ENCODE measurements at places on chromosomes 1 and 21.

DNA sequence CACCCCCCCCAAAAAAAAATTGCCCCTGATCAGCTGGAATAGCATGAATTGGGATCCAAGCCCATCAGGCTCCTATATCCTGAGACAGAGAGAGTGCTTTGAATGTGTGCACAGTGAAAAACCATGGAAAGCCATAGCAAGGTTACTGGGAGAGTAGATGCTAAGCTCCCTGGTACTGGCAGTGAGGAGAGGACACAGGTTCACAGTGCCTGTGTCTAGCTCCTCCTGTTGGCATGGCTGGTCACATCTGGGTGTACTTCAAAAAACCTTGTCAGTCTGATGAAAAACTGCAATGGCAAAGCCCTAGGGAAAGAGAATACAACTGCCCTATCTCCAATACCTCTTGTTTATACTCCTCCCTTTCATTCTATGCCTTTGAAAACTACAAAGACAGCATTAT, 12.9 kb downstream of the COPA start:
- DNase-seq: no peak

DNA sequence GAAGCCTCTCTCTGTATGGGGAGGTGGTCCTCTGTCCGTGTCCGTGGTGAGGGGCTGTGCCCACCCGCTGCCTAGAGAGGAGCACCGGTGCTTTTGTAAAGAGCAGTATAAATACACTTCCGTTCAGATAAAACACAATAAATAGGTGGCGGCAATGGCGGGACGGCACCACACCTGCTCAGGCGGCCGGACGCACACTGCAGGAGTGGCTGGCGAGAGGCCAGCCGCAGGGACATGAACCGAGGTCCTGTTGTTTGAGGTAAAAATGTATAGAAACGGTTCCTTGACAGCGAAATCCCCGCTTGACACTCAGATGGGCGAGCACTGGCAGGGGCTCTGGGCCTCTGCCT, 40.8 kb downstream of the KRTAP10-1 start:
- no peak for DNase-seq

GRCh38 chr1:174398246-174398645, 49.5 kb upstream of the GPR52 start:
- DNase-seq: no peak

- DNase-seq: no peak
Observed at GRCh38 chr1:37354876-37355650, 119.3 kb upstream of the ZC3H12A start.

- DNase-seq: no peak
Observed at GRCh38 chr1:113101588-113101987, 28.6 kb downstream of the LRIG2 start.

DNA sequence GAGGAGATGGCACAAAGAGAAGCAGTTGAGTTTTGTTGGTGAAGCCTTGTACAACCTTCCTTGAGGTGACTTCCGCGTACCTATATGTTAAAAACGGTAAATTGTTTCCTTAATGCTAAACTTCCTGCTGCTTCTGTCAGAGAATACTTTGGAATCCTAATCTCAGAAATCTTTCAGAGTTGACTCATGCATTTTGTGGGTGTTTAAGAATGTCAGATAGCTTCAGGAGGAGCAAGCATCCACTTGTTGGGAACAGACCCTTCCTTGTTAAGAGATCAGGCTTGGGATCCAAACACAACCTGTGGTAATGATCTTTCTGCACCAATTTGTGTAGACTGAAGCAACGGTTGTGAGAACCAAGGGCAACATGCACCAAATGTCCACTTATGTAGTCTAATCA, 29.5 kb downstream of the AK4 start:
- no peak for DNase-seq

- no peak for DNase-seq
Observed at GRCh38 chr1:234589064-234589800, 20.7 kb downstream of the IRF2BP2 start.

- no peak for DNase-seq
Observed at GRCh38 chr21:16367079-16367478, 637.3 kb downstream of the USP25 start.

GRCh38 chr1:63461661-63462230, 61.3 kb downstream of the ITGB3BP start:
- DNase-seq: no peak

DNA sequence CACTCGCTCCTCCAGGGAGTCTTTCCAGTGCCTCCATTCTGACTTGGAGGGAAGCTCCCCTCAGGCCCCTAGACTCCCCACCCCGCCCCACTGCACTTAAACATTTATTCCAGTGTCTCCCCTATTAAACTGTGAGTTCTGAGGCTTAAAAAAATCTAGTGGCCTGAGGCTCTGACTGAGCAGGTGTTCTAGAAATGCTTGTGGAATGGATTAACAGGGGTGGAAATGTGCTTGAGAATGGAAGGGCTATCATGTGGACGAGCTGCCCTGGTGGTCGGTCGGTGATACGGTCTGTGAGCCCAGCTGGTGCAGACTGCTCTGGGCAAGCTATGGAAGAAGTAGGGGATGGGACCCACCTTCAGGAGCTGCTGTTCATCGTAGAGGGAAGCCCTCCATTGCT, 130.2 kb downstream of the PEX14 start:
- no peak for DNase-seq

DNA sequence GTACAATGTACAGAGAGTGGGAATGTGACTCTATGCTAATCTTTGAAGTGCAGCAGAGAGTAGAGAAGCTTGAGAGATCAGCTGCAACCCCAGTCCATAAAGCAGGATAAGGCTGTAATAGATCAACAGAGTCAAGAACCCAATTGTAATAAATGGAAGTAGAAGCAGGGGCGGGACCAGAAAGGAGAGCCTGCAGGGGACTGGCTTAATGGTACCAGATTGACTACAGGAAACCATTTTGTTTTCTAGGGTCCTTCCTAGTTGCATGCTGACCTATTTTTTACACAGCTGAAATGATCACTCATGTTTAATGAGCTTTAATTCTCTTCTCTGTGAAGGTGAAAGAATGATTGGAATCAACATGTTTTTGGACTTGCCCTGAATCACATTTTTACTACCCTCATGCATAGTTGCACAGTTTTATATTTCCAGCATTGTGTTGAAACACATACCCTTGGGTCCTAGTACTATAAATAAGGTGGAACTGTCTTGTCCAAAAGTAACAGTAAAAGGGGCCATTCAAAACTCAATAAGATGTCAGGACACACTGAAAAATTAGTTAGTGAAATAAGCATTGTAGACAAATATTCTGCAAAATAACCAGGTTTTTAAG, 69.8 kb downstream of the GPR88 start:
- DNase-seq: no peak

DNA sequence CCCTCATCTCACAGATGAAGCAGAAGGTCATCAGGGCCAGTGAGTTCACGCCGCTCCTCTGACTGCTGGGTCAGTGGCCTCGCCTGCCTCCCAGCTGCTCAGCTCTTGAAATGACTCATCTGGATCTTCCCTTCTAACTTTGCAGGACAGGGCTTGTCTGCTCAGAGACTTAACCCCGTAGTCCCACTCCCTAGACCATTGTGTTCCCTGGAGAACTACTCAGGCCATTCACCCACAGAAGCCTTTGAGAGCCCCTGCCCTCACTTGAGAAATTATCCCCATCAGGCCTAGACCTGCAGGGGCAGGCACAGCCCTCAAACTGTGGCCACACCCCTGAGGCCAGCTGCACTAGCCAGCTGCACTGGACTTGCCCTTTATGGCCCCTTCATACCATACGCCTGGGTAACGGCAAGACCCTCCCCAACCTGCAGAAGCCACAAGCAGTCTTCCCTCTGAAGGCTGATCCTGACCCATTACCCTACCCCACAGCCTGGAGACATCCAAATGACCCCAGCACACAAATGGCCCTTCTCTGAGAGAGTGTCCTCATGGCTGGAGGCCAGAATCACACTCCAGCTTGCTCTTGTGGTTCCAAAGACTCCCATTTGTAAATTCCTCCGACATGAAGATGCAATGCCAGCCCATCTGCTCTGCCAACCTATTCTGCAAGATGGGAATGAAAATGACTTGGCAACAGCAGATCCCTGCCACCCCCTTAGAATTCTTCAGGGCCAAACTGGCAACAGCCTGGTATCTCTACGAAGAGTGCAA, 33.2 kb downstream of the RCSD1 start:
- DNase-seq: no peak

DNA sequence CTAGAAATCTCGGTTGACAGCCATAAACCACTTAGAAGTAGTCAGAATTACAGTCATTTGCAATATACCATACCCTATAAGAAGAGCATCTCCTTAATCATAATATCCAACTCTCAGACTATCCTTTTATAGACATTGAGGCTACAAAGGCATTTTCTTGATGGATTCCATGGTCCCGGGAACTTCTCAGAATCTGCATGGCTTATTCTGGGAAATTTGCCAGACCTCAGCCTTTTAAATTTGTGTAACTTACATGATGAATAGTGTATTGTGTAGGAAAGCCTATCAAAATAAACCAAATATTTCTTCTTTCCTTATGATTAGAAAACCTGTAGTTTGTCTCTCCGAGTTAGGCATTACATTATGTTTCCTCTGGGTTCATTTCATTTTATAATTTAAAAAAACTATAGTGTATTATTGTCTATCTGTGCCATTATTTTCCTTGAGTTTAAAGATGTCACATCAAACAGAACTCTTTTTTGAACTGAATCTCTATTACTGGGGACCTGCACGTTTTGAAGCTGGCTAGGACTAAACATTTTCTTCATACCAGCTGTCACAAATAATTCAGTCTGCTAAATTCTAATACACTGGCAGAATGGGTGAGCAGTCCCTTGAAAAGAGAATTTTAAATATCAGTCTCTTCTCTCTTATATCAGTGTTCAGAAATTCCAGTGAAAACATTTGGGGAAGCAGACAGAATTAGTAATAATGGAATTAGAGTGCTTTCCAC, 102.9 kb downstream of the GABPA start:
- no peak for DNase-seq

- no peak for DNase-seq
Observed at GRCh38 chr1:174060090-174060489, 37.9 kb upstream of the RC3H1 start.

DNA sequence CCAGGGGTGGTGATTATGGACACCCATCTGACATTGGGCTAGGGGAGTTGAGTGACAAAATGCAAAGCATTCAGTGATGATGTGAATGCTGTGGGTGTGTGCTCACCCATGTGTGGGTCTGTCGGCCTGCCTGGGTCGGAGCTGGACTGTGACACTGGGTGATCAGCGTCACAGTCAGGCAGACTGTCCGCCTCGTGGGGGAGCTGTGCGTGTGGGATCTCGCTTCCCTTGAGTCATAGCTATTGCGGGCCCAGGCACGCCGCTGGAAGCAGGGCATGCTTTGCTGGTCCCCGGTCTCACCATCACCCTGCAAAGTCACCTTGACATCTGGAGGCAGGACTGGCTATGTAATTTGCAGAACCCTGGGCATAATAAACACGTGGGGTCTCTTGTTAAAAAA, 156.9 kb upstream of the IGSF21 start:
- DNase-seq: no peak

GRCh38 chr1:231387770-231388669, 34.1 kb downstream of the EGLN1 start:
- no peak for DNase-seq

GRCh38 chr1:164754088-164754600, 195.2 kb downstream of the PBX1 start:
- peak; percentile 68 for DNase-seq
